ENCODE measurements at places on chromosomes 16 and 17.

- no peak for DNase-seq
Measured at GRCh38 chr17:41653892-41654677, 29.7 kb upstream of the KRT17 start.

GRCh38 chr16:17770104-17770503 lies 299.3 kb upstream of the XYLT1 start:
- DNase-seq: no peak

- DNase-seq: no peak
Measured at GRCh38 chr17:42203354-42203753, 9.1 kb upstream of the GHDC start.

DNA sequence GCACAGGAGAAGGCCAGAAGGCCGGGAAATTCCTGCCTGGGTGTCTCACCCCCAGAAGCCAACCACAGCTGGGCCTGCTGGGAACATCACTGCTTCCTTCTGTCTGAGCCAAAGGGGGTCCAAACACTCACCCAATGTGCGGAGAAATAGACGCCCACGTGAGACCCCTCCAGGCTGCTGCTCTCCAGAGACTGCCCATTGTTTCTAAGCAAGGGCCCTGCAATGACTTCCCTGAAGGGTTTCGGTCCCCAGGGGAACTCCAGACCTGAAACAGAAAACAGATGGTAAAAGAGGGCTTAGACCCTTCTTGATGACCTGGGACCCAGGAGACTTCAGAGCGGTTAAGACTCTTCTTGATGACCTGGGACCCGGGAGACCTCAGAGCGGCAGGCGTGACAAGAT lies 41.3 kb downstream of the MRM3 start:
- peak; percentile 54 for DNase-seq

- no peak for DNase-seq
Measured at GRCh38 chr17:65698381-65699061, 137.1 kb upstream of the AXIN2 start.

GRCh38 chr17:45676695-45677094 lies 107.4 kb upstream of the CRHR1 start:
- no peak for DNase-seq

- no peak for DNase-seq
Measured at GRCh38 chr16:78022347-78023060, at the start of gene CLEC3A. Gene CLEC3A (plus strand): TSS chr16:78022548. CDS start chr16:78022627, 79 bp downstream.

- no peak for DNase-seq
Measured at GRCh38 chr16:47377154-47377553, 83.7 kb downstream of the ITFG1 start.

- DNase-seq: no peak
Measured at GRCh38 chr17:76479515-76480060, 12.2 kb downstream of the AANAT start.

GRCh38 chr16:27772093-27772825 lies 222.3 kb downstream of the KATNIP start:
- DNase-seq: no peak

DNA sequence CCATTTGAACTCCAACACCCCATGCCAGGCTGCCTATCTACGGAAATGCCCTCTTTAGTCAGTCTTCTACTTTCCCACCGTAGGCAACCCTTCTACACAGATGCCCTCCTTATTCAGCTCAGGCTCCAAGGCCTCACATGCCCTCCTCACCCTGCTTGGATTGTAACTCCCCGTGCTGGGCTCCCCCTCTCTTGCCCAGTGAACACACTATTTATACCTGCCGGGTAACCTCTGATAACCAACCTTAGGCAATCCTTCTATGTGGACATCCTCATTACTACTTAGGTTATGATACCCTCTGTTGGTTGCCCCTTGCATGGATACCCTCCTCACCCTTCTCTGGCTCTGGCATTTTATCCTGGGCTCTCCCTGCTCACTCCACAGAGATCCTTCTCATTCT lies 50.3 kb downstream of the NFAT5 start:
- DNase-seq: no peak

GRCh38 chr16:51343411-51343810 lies 192.3 kb upstream of the SALL1 start:
- no peak for DNase-seq

- DNase-seq: no peak
Measured at GRCh38 chr17:82349287-82349701, 9.8 kb upstream of the TEX19 start.

DNA sequence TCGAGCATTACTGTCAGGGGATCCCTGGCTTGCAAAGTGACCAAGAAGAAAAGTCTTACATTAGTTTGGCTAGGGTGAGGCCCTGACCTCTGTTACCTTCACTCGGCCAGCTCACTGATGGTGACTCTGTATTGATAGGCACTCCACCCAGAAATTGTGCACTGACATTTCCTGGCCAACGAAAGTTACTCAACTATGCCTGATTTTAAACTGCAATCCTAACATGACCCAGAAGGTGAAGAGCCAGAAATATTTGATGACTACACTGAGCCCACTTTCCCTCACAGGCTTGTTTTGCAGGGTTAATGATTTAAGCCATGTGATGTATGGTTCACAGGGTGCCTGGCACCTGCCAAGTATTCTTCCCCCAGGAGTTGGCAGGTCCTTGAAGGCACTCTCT lies 208.2 kb upstream of the MAF start:
- DNase-seq: no peak

- peak; percentile 81 for DNase-seq
Measured at GRCh38 chr17:39753514-39754160, 15.9 kb downstream of the GRB7 start.

DNA sequence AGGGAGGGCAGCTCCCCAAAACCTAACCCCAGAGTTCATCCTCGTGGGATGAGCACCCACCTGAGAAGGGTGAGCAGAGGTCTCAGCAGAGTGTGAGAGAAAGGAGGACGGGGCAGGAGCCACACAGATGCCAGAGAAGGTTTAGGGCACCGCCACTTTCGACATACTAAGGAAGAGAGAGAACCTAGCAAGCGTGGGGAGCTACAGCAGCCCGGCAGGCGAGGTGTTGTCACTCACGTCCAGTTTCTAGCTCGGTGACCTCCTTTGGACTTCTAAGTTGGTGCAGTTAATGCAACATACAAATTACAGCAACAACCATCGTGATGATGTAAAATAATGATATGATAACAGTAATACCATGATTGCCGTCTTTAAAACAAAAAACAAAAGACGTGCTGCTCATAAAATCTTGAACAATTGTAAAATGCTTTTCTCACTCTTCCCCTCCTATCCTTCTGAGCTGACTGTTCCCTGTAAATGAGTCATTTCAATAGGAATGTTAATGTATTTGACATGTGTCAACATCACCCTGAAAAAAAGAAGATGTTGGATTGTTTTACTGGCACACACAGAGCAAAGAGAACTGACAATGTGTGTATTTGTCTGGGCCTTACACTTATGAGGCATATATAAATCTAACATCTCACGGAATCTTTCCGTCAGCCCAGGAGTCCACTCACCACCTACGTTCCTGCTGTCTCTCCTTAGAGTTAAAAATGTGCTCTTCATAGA lies 158.2 kb upstream of the MAF start:
- no peak for DNase-seq

GRCh38 chr17:57091186-57091618 lies 6.2 kb downstream of the AKAP1 start:
- no peak for DNase-seq

GRCh38 chr17:80446645-80447405 lies 29.6 kb downstream of the NPTX1 start:
- no peak for DNase-seq

DNA sequence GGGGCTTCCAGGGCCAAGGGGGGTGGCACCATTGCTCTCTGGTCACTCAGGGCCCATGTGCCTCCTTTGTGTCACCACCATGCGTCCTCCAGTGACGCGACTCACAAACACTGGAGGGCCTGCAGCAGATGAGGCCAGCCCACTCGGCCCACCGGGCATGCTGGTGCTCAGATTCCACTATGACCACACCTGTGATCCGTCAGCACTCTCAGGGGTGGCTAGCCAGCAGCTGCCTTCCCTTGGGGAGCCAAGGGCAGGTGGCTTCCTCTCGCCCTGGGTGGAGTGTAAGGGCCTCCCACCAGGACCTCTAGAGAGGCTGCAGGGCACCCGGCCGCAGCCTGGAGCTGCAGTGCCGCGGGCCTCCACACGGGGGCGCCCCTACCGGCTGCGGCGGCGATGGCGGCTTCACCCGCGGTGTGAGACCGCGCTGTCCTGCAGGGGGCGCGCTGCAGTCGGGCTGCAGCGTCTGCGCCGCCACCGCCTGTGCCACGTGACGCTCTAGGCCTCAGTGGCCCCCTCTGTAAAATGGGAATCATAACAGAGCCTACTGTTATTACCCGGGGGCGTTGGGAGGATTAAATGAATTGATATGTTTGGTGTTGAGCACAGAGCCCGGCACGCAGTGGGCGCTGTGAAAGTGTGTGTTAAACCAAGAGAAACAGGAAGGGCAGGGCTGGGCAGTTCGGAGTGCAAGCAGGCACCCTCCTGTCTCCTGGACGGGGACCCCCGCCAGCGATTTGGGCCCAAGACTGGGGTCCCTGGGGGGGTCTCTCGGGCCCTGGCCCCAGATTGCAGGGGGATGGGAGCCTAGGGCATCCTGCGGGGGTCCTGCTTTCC lies 192.4 kb upstream of the GSE1 start:
- peak; percentile 91 for DNase-seq

- no peak for DNase-seq
Measured at GRCh38 chr17:52470553-52470952, 312.0 kb upstream of the CA10 start.
